Left kidney (tissue), 8 donors: ENCODE measurements at places on chromosomes 12 and 14.

- DNase-seq: no peak
Observed at GRCh38 chr12:109619002-109619604, 45.5 kb downstream of the MVK start.

DNA sequence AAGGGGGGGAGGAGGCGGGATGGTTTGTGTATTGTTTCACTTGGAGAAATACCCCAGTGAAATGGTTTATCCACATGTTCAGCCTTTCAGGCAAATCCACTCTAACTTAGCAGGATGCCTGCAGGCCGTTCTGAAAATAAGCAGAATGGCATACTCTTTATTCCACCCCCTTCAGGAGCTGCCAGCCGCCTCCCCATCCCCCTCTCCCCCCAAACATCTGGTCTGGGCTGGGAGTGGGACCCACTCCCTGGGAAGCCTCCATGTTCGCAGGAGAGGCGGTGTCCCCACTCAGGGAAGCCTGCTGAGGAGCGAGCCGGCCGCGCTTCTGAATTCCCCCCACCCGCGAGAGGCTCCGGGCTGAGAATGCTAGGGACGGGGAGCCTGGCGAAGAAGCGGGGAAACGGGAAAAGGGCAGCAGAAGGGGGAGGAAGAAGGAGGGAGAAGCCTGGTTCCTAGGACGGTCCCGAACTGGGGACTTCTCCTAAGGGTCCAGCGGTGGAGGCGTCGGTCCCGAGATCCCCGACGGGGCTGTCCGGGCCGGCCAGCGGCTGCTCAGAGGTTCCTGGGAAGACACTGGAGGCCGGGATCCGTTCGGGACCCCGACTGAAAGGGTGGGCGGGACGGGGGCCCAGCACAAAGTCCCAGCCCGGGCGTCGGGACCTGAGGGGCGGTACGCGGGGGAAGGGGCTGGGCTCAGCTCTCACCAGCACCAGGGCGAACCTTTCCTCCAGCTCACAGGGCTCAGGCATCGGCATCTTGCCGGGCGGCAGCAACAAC lies 666 bp downstream of the FMNL3 start:
- peak; percentile 37 for DNase-seq

DNA sequence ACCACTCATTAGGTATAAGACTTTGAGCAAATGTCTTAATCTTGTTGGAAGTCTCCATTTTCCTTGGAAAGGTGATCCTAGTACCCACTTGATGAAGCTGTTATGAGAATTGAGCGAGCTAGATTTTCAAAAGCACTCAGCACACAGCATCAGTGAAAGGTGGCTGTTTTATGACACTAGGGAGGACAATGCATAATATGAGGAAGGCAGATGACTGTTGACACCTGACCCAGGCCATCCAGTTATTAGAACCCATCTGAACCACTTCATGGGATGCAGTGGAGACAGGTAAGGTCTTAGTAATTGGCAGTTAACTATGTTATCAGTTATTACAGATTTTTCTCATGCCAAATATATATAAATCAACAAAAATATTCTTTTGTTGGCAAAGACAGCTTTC lies 369.9 kb upstream of the PDE3A start:
- no peak for DNase-seq

DNA sequence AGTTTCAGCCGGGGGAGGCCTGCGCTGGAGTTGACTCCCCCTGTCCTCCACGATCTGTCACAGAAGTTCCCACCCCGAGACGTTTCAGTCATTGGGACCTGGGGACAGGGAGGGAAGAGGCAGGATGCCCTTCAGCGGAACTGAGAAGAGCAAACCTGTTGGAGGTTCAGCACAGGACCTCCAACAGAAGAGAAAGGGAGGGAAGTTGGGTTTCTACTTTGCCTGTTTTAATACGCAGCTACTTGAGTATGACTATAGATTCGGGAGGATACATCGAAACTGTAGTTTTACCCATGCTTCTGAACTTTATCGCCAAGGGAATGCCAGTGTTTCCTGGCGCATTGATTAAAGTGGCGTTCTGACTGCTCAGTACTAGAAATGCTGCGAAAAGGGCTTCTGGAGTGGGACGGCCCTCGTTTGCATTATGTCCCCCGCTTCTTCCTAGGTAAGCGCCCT lies 2.3 kb upstream of the DUSP6 start:
- no peak for DNase-seq

DNA sequence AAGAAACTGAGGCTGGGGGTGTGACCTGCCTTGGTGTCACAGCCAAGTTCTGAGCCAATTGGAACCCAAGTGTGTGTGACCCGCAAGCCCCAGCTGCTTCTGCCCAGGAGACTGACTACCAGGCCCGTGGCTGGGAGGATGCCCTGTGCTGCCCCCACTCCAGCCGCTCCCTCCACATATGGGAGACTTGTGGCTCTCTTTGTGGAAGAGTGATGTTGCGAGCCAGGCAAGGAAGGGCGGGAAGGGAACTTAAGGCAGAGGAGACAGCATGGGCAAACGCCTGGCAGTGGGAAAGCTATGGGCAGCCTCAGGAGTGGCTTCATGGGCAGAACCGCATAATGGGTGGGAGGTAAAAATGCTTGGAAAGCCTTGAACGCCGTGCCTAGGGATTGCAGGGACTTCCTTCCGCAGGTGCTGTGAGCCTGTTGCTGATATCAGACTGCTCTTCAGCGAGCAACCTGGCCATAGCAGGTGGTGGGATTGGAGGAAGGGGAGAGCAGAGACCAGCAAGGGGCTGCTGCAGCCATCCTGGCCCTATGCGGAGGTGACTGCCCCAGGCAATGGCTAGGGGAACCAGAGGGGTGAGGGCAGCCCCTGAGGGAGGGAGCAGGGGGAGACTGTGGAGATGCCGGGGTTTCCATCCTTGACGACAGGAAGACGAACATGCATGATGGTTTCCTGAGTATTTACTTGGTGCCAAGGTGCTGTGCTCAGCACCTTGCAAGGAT lies 115.7 kb downstream of the LGMN start:
- DNase-seq: no peak

DNA sequence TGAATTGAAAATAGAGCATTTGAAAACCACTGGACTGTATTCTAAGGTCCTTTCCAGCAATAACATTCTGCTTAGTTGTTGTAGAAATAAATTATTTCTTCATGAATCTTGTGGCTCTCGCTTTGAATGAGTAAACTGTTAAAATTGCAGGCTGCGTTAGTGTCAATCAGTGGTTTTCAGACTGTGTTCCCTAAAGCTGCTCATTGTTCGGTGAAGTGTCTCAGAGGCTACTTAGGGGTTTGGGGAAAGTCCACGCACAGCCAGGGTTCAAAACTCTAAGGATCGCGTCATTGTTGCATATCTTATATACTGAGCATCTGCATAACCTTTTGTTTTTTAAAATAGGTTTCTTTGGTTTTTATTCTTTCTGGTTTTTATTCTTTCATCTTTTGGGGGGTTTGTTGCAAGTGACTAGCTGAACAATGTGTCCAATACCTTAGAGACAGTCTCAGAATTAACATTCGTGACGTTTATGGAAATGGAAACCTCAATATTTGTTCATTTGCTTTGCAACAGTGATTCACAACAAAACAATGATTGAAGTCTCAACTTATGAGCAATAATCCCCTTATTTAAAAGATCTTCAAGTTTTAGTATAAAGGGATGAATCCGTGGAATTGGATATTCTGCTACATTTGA lies 108.1 kb downstream of the TTLL5 start:
- DNase-seq: no peak

DNA sequence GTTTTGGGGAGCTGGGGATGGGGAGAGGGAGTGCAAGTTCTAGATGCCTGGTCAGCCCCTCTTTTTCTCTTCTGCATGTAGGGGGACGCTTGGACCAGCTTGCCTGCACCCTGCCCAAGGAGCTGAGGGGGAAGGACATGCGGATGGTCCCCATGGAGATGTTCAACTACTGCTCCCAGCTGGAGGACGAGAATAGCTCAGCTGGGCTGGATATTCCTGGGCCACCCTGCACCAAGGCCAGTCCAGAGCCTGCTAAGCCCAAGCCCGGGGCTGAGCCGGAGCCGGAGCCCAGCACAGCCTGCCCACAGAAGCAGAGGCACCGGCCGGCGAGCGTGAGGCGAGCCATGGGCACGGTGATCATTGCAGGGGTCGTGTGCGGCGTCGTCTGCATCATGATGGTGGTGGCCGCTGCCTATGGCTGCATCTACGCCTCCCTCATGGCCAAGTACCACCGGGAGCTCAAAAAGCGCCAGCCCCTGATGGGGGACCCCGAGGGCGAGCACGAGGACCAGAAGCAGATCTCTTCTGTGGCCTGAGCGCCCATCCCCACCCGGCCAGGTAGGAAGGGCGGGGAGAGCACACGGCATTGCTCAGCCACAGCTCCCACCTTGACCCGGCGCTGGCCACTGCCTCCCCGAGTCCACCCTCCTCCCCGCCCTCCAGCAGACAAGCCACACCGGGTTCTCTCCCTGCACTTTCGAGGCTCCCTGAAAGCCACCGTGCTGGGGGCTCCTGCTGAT lies 14.0 kb downstream of the LRTM2 start:
- no peak for DNase-seq

- no peak for DNase-seq
Observed at GRCh38 chr14:104972301-104973134, 5.7 kb downstream of the AHNAK2 start.

DNA sequence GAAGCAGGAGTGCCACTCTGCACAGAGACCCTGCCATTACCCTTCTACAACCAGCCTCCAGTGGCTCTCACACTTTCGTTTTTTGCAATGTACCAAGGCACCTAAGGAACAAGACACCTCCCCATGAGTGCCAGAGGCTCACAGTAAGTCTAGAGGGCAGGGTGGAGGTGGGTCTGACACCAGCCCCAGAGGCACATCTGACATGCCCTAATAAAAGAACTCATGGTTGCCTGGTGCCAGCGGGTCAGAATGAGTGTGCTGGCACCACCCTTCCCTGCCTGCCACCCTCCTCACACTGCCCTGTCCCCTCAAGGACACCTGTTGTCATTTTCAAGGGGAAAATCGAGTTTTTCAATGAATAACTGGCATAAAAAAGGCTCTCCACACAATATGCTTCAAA lies 161.2 kb downstream of the FOXN3 start:
- no peak for DNase-seq

DNA sequence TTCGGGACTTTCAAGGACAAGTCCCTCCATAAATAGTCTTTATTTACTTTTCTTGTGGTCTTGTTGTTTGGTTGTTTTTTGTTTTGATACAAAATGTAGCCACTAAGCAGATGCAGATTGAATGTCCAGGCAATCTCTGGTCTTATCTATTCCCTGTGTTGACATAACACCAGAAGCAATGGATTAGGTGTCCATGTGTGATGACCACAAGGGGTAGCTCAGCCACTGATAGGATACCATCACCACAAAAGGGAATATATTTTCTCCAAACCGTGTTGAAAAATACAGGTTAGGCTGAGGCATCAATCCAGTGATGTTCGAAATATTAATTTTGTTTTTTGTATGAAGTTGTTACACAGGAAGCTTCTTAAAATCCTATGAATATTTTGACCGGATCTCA lies 196.3 kb downstream of the EPS8 start:
- DNase-seq: no peak

- DNase-seq: no peak
Observed at GRCh38 chr14:89143595-89143994, 273.4 kb downstream of the FOXN3 start.

- DNase-seq: no peak
Observed at GRCh38 chr12:131384544-131384855, 326.4 kb upstream of the SFSWAP start.

DNA sequence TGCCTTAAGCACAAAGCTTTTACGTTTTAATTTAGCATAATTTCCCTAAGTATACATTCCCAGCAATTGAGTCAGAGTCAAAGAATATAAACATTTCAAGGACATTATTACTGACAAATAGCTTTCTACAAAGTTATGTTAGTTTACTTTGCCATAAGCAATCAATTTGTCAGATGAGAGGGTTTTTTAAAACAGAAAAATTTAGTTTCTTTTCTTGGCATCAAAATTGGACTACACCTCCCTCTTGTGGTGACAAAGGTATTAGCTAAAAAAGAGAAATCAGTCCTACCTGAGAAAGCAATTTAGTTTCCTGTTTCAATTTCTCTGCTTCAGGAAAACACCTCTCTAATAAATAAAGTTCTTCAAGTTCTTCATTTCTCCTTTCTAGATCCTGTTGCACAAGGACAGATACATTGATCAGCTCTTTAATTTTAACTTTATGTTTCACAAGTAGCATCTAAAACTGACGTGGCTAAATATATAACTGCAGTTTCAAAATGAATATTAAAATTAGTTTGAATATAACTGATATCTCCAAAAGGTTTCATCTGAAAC lies 39.9 kb downstream of the DNAI7 start:
- DNase-seq: peak; percentile 32

- DNase-seq: no peak
Observed at GRCh38 chr12:79919762-79920161, 15.1 kb downstream of the PPP1R12A start.

DNA sequence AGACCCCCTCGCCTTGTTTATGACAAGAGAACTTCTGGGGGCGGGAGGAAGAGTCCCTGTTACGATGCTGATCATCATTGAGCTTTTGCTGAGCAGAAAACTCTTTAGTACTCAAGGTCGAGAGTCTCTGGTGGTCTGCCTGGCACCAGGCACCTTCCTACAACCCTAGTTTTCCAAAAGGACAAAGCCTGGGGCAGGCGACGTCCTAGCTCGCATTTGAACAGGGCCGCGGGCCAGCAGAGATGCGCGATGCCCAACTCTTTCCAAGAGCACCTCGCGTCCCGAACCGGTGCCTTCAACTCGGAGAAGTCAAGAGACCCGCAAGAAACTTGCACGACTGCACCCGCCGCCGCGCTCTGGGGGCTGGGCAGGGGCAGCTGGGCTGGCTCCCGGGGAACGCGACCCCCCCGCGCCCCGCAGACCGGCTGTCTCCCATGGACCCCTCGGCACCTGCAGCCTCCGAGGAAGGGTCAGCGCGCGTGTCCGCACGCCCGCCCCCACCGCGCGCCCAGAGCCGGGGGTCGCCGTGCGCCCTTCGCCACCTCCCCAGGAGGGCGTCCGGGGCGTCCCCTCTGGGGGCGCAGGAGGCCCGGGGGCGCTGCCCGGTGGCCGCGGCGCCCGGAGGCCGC lies 377 bp upstream of the BCL7A start:
- DNase-seq: no peak

- DNase-seq: no peak
Observed at GRCh38 chr14:99590746-99591555, 13.1 kb downstream of the CCDC85C start.
